ENCODE measurements at places on chromosomes 6 and 20. TPM values are rescaled to one million over a fixed set of nuclear protein-coding genes. Genes with fewer than 3 reads are reported as not detected.

- peaks cover 3% of the 10 kb centered on the region for H3K4me1 ChIP-seq
- H3K36me3 ChIP-seq: no peaks in the 10 kb centered on the region
- H3K27ac ChIP-seq: no peak overlapping the region
- no peak overlapping the region for H3K4me3 ChIP-seq
- H3K27me3 ChIP-seq: peaks cover 5% of the 10 kb centered on the region
- DNase-seq: no peak
Measured at GRCh38 chr6:29651413-29652197, 5.3 kb upstream of the MOG start.

- no peak overlapping the region for H3K4me3 ChIP-seq
- no peaks in the 10 kb centered on the region for H3K4me1 ChIP-seq
- no peaks in the 10 kb centered on the region for H3K27me3 ChIP-seq
Measured at GRCh38 chr6:18753076-18753475, 365.9 kb downstream of the RNF144B start.

DNA sequence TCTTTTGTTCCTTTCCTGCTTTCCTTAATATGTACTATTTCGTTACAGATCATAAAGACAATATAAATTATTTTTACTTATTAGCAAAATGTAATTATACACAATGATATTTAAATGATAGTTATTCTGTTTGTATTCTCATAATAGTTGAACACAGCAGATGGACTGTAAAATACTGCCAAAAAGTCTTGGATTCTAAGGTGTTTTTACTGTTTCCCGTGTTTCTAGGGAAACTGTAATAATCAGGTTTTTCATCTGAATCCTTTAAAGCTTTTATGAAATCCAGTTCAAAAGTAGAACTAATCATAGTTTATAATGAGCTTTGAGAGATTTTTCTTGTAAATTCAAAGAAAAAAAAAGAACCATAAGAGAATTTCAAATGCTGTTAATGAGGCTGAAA lies 148.4 kb downstream of the GRIK2 start:
- H3K27ac ChIP-seq: no peak overlapping the region
- no peaks in the 10 kb centered on the region for H3K27me3 ChIP-seq

- no peaks in the 10 kb centered on the region for H3K27me3 ChIP-seq
- no peak for DNase-seq
- H3K36me3 ChIP-seq: no peaks in the 10 kb centered on the region
- H3K27ac ChIP-seq: no peak overlapping the region
- no peak overlapping the region for H3K4me3 ChIP-seq
- no peaks in the 10 kb centered on the region for H3K4me1 ChIP-seq
Measured at GRCh38 chr6:64930681-64931080, 776.3 kb downstream of the EYS start.

GRCh38 chr6:117156741-117157140 lies 108.6 kb upstream of the VGLL2 start:
- H3K4me3 ChIP-seq: no peak overlapping the region
- DNase-seq: no peak
- no peaks in the 10 kb centered on the region for H3K27me3 ChIP-seq
- no peak overlapping the region for H3K27ac ChIP-seq

- H3K4me3 ChIP-seq: no peak overlapping the region
- no peak overlapping the region for H3K27ac ChIP-seq
- H3K36me3 ChIP-seq: peaks cover 33% of the 10 kb centered on the region
- no peaks in the 10 kb centered on the region for H3K4me1 ChIP-seq
Measured at GRCh38 chr6:41996997-41997396, 53.3 kb upstream of the TAF8 start.

- no peaks in the 10 kb centered on the region for H3K27me3 ChIP-seq
- H3K4me3 ChIP-seq: no peak overlapping the region
- DNase-seq: no peak
- no peaks in the 10 kb centered on the region for H3K4me1 ChIP-seq
Measured at GRCh38 chr6:120553353-120553752, 780.9 kb downstream of the TBC1D32 start.

GRCh38 chr6:39929733-39930461 lies 4.4 kb downstream of the MOCS1 start:
- peaks cover 78% of the 10 kb centered on the region for H3K4me1 ChIP-seq
- peak; percentile 44 for DNase-seq
- peaks cover 15% of the 10 kb centered on the region for H3K36me3 ChIP-seq
- H3K4me3 ChIP-seq: no peak overlapping the region
- H3K27ac ChIP-seq: peak overlapping the region; percentile 90
- no peaks in the 10 kb centered on the region for H3K27me3 ChIP-seq

GRCh38 chr20:50015993-50016770 lies 33.4 kb downstream of the SNAI1 start:
- H3K4me3 ChIP-seq: no peak overlapping the region
- no peaks in the 10 kb centered on the region for H3K4me1 ChIP-seq
- H3K36me3 ChIP-seq: no peaks in the 10 kb centered on the region
- H3K27ac ChIP-seq: no peak overlapping the region
- DNase-seq: no peak

GRCh38 chr6:53989504-53989903 lies 121.7 kb upstream of the MLIP start:
- no peak overlapping the region for H3K27ac ChIP-seq
- peaks cover 8% of the 10 kb centered on the region for H3K4me1 ChIP-seq
- H3K27me3 ChIP-seq: no peaks in the 10 kb centered on the region
- no peaks in the 10 kb centered on the region for H3K36me3 ChIP-seq
- no peak overlapping the region for H3K4me3 ChIP-seq
- DNase-seq: no peak

DNA sequence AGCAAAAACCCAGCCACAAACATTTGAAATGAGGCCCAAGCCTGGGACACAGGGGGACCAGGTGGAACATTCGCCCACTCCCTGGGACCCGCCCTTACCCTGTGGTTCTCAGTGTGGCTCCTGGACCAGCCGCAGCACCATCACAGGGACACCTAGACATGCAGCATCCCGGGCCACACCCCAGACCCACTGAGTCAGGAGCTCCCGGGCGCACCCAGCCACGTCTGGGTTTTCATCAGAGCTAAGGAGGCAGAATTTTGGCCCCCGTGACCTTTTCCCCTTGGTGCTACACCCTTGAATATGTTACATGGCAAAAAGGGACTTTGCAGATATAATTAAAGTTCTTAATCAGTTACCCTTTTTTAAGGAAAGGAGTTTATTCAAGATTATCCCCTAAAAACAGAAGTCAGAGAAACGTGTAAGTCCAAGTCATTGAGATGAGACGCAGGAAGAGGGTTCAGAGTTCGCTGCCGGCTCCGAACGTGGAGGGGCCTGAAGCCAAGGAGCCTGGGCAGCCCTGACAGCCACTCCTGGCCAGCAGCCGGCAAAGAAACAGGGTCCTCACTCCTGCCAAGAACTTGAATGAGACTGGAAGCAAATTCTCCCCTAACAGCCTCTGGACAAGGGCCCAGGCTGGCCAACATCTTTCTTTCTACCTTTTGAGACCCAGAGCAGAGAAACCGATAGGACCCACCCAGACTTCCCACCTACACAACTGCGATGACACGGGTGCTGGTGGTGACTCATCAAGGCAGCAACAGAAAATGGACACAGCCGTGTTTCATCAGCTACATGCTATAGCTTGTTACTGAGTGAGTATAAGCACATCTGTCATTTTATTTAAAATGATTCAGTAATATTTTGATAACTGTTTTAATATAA lies 25.3 kb downstream of the BFSP1 start:
- H3K27ac ChIP-seq: peak overlapping the region; percentile 59
- no peaks in the 10 kb centered on the region for H3K27me3 ChIP-seq
- H3K36me3 ChIP-seq: no peaks in the 10 kb centered on the region
- H3K4me3 ChIP-seq: peak overlapping the region; percentile 59

DNA sequence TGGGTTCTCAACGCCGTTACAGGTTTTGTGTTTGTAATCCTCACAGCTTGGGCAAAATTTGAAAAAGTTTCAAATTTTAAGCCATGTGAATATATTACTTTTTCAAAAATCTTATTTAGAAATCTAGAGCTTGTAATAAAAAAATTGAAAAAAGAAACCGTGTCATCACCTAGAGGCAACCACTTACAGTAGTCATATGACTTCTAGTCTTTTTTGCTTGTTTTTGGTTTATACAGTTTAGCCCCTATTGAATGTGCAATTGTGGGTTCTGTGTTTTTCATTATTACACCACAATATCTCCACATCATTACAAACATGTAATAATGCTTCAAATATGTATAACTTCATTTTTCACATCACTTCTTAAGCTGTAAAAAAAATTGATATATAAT lies 888 bp downstream of the DYNLRB1 start:
- no peaks in the 10 kb centered on the region for H3K27me3 ChIP-seq
- no peak for DNase-seq
- peaks cover 31% of the 10 kb centered on the region for H3K36me3 ChIP-seq
- H3K4me3 ChIP-seq: peak overlapping the region; percentile 77

The NMBR gene
- total RNA-seq: not detected

The RIN2 gene
- total RNA-seq: 82.7 TPM

The ENPP1 gene
- total RNA-seq: 11.2 TPM
